CD4-positive, alpha-beta T cell treated with Interleukin-15 for 4 hours (primary cell): ENCODE measurements at places on chromosomes 6 and 20.

DNA sequence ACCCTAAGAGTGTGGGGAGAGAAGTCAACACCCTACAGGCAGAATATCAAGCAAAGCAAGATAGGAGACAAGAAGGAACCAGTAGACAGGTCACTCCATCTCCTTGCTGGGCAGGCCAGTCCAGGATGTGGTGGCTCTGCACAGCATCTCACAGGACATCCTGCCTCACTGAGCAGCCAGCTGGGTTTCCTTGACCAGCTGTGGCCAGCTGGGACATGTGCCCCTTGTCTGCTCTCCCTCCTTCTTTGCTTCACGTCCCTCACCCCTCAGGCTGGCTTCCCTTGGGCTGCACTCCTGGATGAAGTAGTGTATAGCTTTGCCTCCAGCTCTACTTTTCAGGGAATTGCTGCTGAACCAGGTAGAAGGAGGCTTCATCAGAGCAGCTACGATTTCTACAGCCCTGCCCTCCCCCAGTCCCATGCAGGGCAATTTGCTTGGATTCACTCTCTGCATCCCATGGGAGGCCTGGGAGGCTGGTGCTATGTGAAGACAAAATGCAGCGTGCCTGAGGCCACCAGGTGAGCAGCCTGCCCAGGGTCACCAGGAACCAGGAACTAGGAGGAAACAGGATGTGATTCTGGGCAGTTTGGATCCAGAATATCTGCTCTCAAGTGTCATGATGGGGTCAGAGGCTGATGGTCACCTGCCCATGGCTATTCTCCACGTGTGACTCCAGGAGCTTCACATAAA lies 110.0 kb upstream of the PMEPA1 start:
- no peak for DNase-seq

DNA sequence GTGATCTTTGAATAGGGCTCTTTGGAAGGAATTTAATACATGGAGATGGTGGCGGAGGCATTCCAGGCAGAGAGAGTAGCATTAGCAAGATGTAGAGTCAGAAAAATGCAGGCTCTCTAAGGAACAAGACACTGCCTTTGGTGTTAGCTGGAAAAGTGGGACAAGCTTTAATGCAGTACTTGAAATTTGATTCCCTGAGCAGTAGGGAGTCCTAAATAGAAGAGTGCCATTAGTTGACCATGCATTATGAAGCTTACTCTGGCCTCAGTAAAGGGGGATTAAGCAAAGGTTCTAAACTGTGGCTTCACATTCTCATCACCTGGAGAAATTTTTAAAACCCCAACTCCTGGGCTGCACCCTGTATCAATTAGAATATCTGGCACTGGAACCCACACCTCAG lies 494.8 kb upstream of the SOX4 start:
- DNase-seq, result no peak

- no peak for DNase-seq
These were observed 1.7 kb downstream of the CNKSR3 start for GRCh38 chr6:154508573-154509375.

- DNase-seq, result peak; percentile 28
These were observed 10.8 kb upstream of the TAAR1 start for GRCh38 chr6:132669690-132670291.

DNA sequence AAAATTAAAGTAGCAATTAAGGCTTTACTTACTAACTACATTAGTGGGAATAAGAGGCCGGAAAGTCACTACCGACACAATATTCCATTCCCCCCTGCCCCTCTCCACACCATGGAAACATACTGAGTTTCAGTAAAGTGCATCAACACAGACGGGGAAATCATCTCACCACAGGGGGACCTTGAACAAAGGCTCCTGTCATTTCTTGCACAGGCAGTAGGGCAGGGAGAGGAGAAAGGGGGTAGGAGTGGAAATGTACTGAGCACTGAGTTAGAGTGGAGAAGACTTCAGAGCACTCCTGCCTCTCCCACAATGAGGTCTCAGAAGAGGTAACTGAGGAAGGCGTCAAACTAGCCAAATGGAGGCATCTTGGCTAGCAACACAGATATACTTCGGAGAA lies 1426.9 kb upstream of the EYS start:
- no peak for DNase-seq

GRCh38 chr20:50582092-50582491 lies 71.9 kb downstream of the PTPN1 start:
- DNase-seq, result no peak

- DNase-seq, result no peak
These were observed 16.2 kb downstream of the ADGRB3 start for GRCh38 chr6:68651011-68651985.

DNA sequence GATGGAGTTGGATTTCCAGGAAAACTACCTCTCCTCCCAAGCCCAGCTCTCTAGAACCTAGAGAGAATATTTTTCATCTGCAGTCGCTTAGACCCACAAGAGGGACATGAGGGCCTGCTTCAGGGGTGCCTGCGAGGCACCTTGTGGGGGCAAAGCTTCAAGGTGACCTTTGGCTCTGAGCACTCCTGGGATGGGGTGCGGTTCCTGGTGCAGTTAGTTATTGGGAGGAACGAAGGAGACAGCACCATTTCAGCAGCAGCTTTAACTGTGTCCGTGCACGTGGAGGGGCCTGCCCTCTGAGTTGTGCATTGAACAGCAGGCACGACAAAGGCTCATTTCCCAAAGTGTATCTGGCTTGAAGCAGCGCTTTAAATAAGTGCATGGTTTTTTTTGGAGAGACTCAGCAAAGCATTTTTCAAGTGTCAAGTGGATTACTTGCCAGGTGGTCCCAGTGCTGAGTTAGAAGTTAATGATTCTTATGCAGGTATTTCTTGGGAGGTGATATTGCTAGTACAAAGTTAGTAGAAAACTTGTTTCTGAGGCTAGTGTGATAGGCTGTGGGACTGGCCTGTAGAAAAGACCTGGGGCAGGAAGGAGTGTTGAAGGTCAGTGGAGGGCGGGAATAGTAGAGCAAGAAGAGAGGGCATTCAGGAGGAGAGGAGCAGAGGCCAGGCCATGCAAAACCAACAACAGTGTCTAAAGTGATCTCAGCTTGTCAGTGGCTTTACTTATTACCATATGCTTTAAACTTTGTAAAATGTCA lies 3.8 kb downstream of the IGF2R start:
- DNase-seq, result no peak

DNA sequence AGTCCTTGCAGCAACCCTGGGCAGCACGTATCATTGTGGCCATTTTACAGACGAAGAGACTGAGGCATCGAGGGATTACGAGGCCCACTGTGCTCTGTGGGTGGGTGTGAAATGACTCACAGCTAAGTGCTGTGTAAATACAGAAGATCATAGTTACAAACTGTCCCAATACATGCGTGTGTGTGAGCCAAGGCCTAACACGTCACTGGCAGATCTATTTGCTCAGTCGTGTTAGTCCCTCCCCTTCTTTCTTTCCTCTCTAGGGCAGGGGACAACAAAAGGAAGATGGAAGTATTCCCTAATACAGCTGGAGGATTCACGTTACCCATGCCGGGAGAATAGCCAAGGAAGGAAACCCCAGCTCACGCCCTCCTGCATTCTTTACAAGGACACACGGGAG lies 175.9 kb downstream of the CDC5L start:
- no peak for DNase-seq

DNA sequence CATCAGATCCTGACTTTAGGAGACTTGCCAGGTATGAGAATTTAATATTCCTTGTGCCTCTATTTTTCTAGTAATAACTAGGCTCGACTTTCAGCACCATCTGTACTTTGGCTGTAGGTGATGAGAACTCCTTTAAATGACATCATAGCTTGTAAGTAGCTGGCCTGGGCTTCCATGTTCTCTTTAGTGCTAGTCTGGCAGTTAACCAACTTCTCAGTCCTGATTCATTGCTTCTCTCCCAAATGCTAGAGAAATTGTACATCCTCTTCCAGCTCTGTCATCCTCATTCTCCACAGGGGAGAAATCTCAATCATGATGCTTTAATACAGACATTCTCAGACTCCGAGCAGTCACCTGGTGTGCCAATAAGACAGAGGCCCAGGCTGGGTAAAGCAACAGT lies 143.5 kb upstream of the MOCS1 start:
- no peak for DNase-seq

GRCh38 chr6:3516092-3516491 lies 59.2 kb upstream of the SLC22A23 start:
- no peak for DNase-seq

- no peak for DNase-seq
These were observed 12.8 kb downstream of the RGS17 start for GRCh38 chr6:153117986-153118879.

GRCh38 chr6:16392010-16392409 lies 153.6 kb downstream of the GMPR start:
- DNase-seq, result no peak

DNA sequence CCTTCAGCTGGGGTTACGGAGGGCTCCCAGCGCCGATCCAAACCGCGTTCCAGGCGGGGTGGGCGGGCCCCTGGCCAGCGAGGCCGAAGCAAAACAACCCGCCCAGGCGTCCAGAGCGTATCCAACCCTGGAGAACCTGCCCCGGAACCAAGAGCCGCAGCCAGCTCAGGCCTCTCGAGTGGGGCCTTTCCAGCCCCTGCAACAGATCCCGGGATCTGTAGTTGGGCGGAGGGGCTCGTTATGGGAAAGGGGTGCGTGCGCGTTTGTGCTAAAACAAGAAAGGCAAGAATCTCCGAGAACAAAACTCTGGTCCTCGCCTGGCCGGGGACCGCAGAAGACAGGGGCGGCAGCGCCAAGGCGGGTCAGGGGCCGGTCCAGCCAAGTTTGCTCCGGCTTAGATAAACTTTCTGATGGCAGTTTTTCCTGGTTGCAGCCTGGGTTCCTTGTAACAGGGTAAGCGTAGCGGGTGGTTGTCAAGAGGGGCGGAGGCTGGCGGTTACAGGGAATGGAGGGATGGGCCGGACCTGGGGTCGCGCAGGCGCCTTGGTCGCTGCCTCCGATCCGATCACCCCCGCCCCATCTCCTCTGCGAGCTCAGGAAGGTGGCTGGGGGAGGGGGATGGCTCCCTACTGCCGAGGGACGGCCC lies 448 bp upstream of the RIN2 start:
- no peak for DNase-seq

DNA sequence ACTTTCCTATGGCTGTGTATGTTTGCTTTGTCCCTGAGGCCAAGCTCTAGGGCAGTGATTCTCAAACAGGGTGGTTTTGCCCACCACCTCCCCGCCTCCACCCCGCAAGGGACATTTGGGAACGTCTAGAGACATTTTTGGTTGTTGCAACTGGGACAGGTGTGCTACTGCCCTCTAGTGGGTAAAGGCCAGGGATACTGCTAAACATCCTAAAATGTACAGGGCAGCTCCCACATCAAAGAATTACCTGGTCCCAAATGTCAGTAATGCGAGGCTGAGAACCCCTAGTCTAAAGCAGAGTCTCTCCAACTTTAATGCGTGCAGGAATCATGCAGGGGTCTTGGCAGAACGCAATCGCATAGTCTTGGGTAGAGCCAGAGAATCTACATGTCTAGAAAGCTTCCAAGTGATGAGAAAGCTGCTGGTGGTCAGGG lies 5.1 kb downstream of the KCNS1 start:
- peak; percentile 72 for DNase-seq

- no peak for DNase-seq
These were observed 4.2 kb upstream of the TSBP1 start for GRCh38 chr6:32375739-32376529.

- no peak for DNase-seq
These were observed 107.0 kb upstream of the BMP2 start for GRCh38 chr20:6660441-6660840.

DNA sequence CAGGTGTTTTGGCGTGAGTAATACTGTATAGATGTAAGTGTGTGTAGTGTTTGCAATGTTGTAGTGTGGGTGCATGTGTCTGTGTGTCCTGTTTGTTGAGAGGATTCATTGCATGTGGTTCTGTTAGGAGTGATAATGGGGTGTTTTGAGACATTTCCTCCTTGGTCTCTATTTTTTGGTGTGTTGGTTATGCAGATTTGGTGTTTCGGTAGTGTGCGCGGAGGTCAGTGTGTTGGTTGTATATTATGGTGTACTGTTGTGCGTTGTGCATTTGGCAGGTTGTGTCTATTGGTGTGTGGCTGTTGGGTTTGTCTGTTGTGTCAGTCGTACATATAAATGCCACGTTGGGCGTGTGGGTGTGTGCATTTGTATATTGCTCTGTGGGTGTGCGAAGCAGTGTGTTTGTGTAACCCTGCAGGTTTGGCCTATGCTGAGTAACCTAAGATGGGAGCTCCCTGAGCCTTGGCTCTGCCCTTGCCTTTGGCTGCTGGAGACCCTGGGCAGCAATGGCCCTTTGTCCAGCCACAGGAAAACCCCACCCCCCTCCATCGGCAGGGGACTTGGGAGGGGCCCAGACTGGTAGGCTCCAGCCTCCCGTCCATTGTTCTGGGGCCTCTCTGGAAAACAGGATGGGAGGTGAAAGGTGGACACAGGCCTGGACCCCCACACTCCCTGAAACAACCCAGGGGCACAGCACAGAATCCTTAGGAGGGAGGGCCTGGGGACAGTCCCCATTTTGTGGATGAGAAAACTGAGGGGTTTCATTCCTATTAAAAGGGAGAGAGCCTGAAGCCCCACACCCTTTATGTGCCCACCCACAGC lies 10.3 kb upstream of the ID1 start:
- no peak for DNase-seq

DNA sequence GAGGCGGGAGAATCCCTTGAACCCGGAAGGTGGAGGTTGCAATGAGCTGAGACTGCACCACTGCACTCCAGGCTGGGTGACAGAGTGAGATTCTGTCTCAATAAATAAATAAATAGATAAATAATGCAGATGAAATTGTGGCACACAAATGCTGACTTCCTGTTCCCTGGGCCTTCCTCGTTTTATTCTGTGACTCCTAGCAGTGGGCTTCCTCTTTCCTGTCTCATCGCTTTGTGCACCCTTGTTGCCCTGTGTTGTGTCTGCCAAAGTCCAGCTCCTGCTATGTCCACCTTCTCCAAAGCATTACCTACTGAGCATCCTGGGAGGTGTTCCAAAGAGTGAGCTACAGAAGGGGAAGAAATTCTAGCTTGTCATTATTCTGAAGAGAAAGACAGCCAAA lies 100.2 kb upstream of the TIAM2 start:
- DNase-seq, result no peak

- no peak for DNase-seq
These were observed 233.3 kb downstream of the SYNDIG1 start for GRCh38 chr20:24702501-24703283.

GRCh38 chr6:108127826-108128225 lies 38.0 kb upstream of the NR2E1 start:
- DNase-seq, result no peak

GRCh38 chr6:45696738-45697137 lies 318.9 kb downstream of the CLIC5 start:
- DNase-seq, result no peak

DNA sequence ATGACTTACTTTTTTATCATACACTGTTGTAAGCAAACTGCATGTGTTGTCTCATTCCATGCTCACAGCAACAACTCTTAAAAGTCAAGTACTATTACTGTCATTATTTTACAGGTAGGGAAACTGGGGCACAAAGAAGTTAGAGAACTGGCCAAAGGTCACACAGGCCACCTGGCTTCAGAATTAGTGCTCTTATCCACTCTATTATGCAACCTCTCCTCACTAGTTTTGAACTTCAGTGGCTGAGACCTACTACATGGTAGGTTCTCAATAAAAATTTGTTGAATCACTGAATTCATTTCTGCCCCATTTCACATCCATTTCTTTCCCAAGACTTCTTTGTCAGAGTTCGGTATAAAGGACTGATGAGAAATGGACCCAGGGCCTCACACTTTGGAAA lies 2.3 kb upstream of the BTN3A3 start:
- DNase-seq, result no peak
